ENCODE measurements at places on chromosomes 12 and 14.

DNA sequence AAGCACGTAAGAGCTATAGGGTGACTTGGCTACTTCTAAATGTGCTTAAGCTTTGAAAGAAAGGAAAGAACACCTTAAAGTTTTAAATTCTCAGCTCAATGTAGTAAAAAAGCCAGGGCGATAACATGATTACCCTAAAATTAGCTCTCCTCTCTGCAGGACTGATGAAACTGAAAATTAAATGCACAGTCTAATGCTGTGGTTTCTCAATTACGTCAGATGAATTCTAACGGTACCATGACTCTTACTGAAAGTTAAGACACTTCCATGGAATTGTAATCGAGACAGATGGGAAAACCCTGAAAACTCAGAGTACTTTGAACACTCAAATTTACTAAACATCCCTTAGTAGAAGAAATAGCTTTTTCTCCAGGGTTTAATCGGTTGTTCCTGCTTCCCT lies 25.9 kb upstream of the PRKD1 start:
- DNase-seq = no peak

GRCh38 chr12:76940671-76941445 lies 62.0 kb upstream of the CSRP2 start:
- no peak for DNase-seq

- no peak for DNase-seq
These were observed 151.8 kb upstream of the NTF3 start for GRCh38 chr12:5280086-5280485.

GRCh38 chr14:51954031-51954430 lies 35.3 kb upstream of the RTRAF start:
- no peak for DNase-seq

DNA sequence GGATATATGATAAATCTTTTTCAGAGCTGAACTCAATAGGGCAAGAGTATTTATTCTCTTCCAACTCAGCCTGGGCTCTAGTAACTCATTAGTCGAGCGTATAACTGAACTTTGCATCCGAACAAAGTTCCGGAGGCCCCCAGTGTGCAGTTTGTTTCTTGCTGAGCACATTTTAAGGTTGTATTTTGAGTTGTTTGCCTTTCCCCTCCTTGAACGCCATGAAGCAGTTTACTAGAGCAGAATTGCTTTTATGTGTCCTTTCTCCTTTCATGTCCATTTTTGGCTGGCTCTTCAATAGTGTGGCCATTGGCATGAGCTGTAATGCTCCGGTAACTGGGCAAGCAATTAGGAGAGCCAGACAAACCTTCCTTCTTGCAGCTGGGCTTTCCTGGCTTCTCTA lies 105.3 kb downstream of the WIF1 start:
- DNase-seq = no peak

DNA sequence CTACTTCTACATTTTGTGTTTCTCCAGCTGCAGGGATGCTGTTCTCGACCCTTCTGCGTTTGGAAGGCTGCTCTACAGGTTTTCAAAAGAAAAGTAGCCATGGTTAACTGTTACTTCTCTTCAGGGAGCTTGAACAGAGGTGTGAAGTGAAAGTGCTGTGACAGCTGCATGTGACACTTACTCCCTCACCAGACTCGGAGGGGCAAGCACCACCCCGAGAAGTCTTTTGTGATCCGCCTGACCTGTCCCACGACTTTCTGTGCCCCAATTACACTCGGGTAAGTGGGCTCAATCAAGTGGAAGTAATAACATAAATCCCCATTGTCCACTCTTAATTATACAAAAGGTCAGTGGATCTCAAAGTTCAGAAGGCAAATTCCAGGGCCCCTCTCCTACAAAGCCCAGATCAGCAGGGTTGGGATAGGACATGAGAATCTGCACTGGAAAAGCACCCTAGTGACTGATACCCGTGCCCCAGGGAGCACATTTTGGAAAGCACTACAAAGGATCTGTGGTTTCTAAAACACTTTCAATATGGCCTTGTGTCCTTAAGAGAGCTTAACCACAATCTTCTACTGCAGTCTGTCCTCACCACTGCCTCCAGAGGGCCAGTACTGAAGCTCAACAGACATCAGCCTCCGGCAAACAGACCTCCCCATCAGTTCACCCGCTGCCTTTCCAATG lies 11.5 kb downstream of the FICD start:
- no peak for DNase-seq

DNA sequence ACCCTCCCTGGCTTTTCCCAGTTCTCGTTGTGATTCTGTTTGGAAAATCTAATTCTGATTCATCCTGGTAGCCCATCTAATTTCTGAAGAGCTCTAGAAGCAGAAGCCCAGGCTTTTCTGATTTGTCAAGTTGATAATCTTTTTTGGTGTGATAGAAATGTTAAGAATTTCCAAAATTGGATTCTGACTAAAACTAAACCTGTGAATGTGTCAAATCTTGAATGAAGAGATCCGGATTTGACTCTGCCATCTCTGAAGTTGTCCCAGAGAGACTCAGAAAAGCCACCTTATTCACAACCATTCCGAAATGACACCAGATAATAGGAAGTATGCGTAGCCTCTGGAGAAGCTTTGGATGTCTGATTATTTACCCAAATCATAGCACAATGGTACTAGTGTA lies 12.8 kb upstream of the CISTR start:
- no peak for DNase-seq

- no peak for DNase-seq
These were observed 3.9 kb upstream of the ESYT1 start for GRCh38 chr12:56124133-56124532.

GRCh38 chr14:40576880-40577478 lies 1029.7 kb upstream of the LRFN5 start:
- DNase-seq = no peak

DNA sequence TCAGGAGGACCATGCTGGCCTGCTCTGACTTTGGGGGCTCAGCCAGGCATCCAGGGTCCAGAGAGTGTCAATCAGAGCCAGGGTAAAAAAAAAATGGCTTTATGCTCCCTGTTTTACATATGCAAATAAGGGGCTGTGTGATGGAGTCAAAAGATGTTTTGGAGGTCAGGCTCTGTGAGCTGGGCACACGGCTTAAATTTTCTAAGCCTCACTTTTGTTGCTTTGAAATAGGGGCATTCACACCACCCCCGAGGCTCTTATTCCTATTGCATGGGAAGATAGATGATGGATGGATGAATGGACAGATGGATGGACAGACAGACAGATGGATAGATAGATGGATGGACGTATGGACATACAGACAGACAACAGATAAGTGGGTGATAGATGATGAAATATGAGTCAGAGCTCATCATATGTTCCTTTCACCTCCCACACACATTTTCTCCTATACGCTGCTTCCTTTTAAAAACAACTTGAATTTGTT lies 42.7 kb downstream of the RIN3 start:
- no peak for DNase-seq

- DNase-seq = no peak
These were observed 98.9 kb upstream of the EGLN3 start for GRCh38 chr14:34049790-34050189.

GRCh38 chr12:3975652-3976051 lies 102.5 kb upstream of the PARP11 start:
- no peak for DNase-seq

GRCh38 chr12:5565933-5566599 lies 134.2 kb downstream of the NTF3 start:
- no peak for DNase-seq

DNA sequence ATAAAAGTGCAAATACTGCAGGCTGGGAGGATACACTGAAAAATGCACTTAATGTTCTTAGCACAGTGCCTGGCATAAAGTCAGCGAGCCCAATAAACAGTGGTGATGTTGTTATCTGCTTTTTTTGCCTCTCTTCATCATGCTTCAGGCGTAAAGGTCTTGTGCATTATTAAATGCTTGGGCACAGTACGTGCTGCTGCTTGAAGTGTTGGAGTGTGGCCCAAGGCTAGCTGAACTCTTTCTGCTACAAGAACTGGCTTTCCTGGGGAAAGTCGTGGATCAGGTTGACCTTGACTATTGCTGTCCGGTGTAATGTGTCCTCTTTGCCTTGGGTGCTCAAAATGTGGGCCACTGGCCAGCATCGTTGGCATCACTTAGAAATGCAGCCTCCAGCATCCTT lies 43.0 kb downstream of the SMOC1 start:
- no peak for DNase-seq

All from stimulated activated CD8-positive, alpha-beta memory T cell treated with anti-CD3 and anti-CD28 coated beads, Interleukin-2, amount 100 ng/mL, for 1 hour (primary cell).